HT1080 (cell line): ENCODE measurements at places on chromosomes 1 and 21.

GRCh38 chr1:10709646-10710045, 86.8 kb downstream of the CASZ1 start:
- no peak for DNase-seq

- peak; percentile 66 for DNase-seq
Observed at GRCh38 chr1:117928881-117929342, 509 bp downstream of the GDAP2 start.

DNA sequence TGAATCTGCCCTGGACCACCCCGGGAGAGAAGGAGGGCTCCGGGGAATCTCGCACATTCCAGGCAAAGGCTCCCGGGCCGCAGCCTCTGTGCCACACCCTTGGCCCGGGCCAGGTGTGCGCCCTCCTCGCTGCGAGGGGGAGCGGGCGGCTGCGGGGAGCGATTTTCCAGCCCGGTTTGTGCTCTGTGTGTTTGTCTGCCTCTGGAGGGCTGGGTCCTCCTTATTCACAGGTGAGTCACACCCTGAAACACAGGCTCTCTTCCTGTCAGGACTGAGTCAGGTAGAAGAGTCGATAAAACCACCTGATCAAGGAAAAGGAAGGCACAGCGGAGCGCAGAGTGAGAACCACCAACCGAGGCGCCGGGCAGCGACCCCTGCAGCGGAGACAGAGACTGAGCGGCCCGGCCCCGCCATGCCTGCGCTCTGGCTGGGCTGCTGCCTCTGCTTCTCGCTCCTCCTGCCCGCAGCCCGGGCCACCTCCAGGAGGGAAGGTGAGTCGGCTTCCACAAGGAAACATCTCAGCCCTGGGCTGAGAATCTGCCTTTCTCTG, at the start of gene LAMC2:
TSS of gene LAMC2 (plus strand) at position 324 of the 550 bp plus-strand sequence. CDS start at position 413, 89 bp downstream.
- DNase-seq, result peak; percentile 91

- no peak for DNase-seq
Observed at GRCh38 chr1:175579956-175580750, 163.2 kb downstream of the TNR start.

GRCh38 chr1:174839211-174839610, 160.5 kb upstream of the CACYBP start:
- DNase-seq, result no peak

- no peak for DNase-seq
Observed at GRCh38 chr1:183205196-183205781, 19.2 kb downstream of the LAMC2 start.

GRCh38 chr1:207244409-207244801, 77.1 kb upstream of the CD55 start:
- no peak for DNase-seq

DNA sequence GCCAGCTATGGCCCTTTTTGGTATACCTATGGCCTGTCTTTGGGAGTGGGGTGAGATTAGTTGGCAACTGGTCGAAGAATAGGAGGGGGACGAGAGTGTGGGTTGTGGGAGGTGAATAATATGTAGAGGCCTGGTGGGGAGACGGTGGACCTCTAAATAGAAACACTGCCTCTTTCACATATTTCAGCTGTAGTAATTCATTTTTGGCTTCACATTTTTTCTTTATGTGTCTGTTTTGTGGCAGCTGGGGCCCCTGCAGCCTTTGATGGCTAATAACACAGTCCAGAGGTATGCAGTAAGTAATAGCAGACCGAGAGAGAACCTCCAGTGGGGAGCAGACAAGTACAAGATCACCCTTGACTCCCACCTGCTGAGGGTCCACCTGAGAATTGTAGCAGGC, 75.9 kb downstream of the HLX start:
- no peak for DNase-seq

GRCh38 chr1:9265968-9266367, 26.7 kb upstream of the SPSB1 start:
- DNase-seq, result no peak

DNA sequence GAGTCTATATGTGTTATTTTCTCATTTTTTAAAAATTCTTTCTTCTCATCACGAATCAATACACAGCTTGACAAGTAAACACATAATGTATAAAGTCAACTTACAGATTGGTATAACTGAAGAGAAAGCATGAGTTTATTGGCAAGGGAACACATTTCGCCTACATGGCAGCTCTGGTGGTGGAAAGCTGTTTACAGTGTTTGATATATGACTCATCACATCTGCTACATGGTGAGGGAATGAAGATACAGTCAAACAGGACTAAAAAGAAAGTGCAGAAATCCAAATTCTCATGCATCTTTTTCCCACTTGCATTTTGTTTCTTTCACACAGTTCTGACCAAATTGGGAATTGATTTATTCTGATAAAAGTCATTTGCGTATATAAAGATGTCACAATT, 122.2 kb upstream of the ADGRL4 start:
- DNase-seq, result peak; percentile 70

DNA sequence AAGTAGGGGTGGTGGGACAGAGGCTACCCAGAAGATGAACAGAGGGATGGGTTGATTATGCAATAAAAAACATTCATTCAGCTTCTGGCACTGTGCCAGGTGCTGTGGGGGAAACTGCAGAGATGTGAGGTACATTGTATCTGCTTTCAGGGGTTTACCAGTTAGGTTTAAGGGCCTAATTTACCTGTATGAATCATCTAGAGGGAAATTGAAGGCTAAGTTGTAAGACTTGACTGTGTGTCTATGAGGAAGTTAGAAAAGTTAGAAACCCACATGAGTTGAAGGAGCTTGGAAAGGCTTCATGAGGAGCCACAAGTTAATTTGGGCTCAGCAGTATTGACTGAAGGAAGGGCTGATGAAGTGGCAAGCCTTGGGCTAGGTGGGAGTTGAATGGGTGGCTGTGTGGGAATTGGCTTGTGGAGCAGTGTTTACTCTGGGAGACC, 36.7 kb upstream of the APOBEC4 start:
- no peak for DNase-seq

DNA sequence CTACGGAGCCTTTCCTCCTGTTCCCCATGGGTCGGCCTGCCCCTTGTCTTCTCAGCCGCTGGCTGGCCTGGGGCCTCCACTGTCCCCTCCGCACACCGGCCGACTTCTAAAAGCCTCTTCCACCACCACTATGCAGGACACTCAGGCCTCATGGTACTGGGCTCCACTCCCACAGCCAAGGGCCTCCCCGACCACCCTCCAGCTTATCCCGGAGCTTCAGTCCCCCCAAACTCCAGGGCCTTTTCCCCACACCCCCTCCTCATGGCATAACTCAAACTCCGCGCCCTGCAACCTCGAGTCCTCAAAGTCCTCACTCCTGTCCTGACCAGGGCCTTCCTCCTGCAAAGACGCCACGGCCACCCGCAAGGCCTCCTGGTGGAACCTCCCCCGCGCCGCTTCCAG, 2.0 kb downstream of the LRRC41 start:
- no peak for DNase-seq

DNA sequence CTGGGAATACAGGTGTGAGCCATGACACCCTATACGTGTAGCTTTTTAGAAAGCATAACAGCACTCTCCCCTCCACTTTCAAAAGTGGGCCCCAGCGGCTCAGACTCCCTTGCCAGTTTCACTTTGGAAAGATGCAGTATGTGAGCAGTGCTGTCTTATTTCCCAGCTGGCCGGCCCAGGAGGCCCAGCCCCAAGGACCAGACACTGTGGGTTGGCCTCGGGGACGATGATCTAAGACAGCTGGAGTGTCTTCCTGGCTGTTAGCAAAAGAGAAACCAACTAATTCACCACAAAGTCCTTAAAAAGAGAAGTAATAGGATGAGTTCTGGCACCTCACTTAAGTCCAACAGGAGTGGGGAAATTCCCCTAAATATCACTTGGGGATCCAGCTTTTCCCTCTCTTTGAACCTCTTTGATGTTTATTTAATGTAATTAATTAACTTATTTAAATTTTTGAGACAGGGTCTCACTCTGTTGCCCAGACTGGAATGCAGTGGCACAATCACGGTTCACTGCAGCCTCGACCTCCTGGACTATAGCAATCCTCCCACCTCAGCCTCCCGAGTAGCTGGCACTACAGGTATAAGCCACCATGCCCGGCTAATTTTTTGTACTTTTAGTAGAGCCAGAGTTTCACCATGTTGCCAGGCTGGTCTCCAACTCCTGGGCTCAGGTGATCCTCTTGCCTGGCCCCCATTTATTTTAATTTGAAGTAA, 17.6 kb upstream of the CLIC4 start:
- peak; percentile 52 for DNase-seq

GRCh38 chr1:15249081-15249480, 2.1 kb downstream of the FHAD1 start:
- peak; percentile 53 for DNase-seq

GRCh38 chr1:4464478-4464877, 189.9 kb upstream of the AJAP1 start:
- no peak for DNase-seq

DNA sequence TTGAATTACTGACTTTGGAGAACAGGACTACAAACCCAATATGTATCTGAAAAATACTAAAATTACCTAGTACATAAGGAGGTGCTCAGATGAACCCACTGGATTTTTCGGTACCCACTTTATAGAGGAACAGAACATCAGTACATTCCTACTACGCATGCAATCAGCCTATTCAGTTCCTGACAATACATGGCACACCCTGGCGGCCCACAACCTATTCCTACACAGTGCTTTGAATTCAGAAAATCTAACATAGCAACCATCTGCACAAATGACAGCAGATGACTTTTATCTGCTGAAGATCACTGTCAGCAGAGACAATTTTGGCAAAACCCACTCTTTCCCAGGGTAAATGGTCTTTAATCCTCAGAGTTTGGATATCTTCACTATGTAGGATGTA, 257.1 kb upstream of the GREM2 start:
- no peak for DNase-seq

DNA sequence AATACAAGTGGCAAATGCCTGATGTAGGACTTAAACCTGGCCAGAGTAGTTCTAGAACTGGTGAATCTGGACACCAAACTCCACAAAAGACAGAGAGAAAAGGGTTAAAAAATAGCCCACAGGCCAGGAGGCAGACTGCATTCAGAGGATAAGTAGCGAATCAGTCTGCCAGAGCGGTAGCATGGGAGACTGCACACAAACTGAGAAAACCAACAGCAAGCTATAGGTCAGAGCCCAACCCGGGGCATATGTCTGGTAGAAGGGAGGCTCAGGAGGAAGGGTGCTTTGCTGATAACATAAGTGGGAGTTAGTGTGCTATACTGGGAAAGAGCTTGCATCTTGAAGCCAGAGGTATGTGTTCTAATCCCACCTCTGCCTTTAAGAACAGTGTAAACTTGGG, 4.0 kb downstream of the LRRC53 start:
- DNase-seq, result no peak

DNA sequence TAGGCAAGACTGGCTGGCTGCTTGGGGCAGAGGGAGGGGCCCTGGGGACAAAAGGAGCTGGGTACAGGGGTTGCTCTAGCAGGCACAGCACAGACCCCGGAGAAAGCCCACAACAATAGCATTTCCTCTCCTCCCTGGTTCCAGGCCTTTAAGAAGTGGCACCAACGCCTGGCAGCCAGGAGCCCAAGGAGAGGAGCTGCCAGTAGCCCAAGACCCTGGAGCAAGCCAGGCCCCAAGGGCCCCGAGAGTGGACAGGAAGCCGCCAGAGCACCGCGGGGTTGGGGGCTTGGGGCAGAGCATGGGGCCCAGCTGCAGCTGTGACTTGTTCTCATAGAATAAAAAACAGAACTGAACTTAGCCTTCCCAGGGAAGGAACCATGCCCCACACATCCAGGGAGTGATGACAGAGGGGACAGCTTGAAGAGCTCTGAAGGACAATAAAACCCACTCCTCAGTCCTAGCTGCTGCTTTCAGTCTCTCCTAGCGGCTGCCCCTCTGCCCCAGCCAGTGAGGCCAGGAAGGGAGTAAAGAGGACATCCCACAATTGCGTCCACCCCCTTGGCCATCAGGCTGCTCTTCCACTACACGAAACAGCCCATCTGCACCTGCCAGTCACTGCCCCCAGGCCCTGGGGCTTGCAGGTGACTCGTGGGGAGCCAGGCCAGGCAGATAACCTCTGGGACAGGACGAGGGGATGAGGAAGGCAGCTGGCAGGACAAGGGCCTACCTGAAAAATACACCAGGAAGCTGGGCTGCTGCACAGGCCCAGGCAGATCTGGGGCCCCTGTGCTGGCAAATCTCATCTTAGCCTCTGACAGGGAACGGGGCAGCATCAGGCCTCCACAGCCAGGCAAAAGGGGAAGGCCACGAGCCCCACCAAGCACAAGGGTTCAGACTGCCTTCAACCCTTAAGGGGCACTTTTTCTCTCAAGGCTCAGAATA, 16.4 kb downstream of the MTHFR start:
- no peak for DNase-seq

- DNase-seq, result no peak
Observed at GRCh38 chr1:92482665-92483609, 3.8 kb downstream of the GFI1 start.

DNA sequence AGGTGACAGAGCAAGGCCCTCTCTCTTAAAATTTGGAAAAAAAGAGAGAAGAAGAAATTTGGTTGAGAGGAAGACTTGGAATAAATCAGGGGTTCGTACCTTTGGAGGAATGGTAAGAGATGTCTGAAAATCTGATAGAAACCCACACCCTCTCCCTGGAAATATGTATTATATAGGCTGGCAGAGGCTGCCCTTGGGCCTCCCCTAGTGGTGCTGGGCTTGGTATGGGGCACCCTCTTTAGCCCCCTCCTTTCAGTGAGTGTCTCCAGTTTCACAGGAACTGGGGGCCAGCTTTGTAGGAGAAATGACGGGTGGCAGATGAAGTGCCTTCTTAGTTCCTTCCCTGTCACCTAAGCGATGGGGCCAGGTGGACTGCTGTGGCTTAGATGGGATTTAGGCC, 82.9 kb upstream of the SLC2A1 start:
- no peak for DNase-seq

DNA sequence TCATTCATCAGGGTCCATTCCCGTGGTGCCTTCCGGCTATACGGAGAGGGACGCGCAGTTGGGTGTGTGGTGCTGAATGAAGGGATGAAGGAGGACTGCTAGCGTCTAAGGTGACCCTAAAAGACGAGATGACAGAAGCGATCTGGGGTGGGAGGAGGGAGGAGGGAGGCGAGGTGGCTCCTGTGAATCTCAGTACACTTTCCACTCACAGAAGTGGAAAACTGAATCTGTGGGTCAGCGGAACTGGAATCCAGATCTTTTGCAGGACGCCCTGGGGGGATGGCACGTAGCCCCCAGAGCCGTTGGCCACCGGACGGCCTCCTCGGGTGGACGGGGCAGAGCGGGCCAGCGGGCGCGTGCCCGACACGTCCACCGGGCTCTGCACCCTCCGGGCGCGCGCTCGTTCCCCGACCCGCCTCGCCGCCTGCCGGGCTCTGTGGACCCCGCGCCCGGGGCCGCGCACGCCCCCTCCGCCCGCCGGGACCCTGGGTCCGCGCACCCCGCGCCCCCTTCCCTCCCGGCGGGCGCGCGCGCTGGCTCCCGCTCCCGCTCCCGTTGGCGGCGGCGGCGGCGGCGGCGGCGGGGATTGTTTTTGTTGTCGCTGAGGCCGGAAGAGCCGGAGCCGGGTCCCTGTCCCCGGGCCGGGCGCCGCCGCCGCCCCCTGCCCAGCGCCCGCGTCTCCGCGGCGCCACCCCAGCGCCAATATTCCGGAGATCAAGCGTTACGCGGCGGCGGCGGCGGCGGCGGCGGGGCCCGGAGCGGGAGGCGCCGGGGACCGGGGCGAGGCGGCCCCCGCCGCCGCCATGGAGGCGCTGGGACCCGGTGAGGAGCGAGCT, at the start of gene AGO4:
TSS of gene AGO4 (plus strand) at position 403 of the 836 bp plus-strand sequence. CDS start at position 804, 401 bp downstream.
- peak; percentile 5 for DNase-seq

- no peak for DNase-seq
Observed at GRCh38 chr1:164667600-164667999, 108.6 kb downstream of the PBX1 start.

- peak; percentile 36 for DNase-seq
Observed at GRCh38 chr1:235093013-235093695, 35.5 kb downstream of the TOMM20 start.
